Epithelial cell of esophagus (primary cell): ENCODE measurements at places on chromosomes 12 and 14.

- no peak for DNase-seq
Measured at GRCh38 chr12:54221402-54221984, 32.7 kb upstream of the SMUG1 start.

GRCh38 chr12:99130808-99131553 lies 485.9 kb downstream of the APAF1 start:
- DNase-seq: peak; percentile 16

- no peak for DNase-seq
Measured at GRCh38 chr14:72332046-72332445, 399.8 kb downstream of the RGS6 start.

- DNase-seq: no peak
Measured at GRCh38 chr14:101552786-101553231, 8.5 kb upstream of the DIO3 start.

DNA sequence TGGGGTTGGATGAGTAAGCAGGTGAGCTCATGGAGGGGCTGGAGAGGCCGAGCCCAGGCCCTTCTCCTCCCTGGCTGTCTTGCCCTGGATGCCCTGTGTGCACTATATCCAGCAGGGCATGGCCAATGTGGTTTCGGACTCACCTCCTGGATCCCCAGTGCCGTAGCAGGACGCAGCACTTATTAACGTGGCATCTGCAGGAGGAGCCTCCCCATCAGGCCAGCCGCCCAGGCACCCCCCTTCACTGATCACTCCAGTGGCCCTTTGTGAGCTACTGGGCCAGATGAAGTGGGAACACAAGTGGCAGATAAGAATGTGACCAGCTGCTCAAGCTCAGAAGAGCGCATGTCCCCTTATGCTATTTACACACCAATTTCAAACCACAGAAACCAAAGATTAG lies 43.1 kb upstream of the DICER1 start:
- DNase-seq: no peak

DNA sequence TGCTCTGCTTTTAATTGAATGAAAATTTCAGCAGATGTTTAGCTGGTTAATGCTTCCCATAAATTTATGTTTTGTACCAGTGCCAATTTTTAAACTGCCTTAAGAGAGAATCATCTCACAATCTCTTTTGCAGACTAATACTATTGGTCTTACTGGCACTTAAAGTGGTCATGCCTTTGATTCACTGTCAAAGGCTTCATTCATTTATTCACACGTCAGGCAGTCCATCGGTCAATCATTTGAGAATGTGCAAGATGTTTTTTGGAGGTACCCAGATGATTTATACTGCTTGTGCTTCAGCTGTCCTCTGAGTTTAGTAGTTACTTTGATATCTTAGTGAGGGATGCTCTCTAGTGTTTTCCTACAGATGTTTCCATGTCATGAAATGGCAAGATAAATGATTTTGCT lies 83.4 kb downstream of the NAV3 start:
- no peak for DNase-seq

- no peak for DNase-seq
Measured at GRCh38 chr12:114670291-114670980, 13.5 kb downstream of the TBX3 start.

- DNase-seq: no peak
Measured at GRCh38 chr12:72313806-72314205, 41.6 kb downstream of the TRHDE start.

GRCh38 chr14:32414808-32415255 lies 85.7 kb downstream of the AKAP6 start:
- DNase-seq: peak; percentile 64

DNA sequence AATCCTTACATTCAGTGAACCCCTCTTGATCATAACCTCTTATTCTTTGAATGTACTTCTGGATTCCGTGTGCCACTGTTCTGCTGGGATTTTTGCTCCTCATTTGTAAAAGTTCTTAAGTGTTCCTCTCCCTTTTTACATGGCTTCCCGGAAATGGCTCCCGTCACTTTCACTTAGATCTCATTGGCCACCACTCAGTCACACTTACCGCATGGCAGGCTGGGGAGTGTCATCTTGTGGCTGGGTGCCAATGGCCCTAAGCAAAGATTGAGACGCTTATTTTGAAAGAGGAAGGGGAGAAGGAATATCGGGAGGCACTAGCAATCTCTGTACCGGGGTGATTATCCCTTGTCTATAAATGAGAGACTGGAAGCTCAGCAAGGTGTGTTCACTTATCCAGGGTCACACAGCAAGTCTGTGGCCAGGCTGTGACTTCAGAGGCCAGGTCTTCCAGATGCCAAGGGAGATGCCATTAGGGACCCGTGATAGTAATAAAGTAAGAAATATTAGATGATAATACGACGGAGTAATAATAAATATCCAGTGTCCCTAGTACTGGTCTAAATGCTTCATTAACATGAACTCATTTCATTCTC lies 68.8 kb downstream of the RNFT2 start:
- DNase-seq: no peak

GRCh38 chr12:62744551-62744950 lies 190.4 kb downstream of the PPM1H start:
- DNase-seq: no peak

DNA sequence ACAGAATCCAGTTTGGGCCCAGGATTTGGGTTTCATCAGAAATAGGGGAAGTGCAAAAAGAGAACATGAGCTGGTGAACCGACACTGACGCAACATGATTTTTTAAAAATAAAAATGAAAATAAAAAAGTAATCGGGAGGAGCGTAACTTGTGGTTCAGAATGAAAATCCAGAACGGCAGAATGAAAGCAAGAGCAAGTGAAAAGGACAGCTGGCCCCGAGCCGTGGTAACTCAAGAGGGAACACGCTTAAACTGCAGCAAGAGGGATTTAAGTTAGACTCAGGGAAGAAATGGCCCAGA lies 1.6 kb downstream of the SLC6A12 start:
- no peak for DNase-seq

- peak; percentile 91 for DNase-seq
Measured at GRCh38 chr12:116955382-116956021, 44.8 kb downstream of the FBXW8 start.

DNA sequence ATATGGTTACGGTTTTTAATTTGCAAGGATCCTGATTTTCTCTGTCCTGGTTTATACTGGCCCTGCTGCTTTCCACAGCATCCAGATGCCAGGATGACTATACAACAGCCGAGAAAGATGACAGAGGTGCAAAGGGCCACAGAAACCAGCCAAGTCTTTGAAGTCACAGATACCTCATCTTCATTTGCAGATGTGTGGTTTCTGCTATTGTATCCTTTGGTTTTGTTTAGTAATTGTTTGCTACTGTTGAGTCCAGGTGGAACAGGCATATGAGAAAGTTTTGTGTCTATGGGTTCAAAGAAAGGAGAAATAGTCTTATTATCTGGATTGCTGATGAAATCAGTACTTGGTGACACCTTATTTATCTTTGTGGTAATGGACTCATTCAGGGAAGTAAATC lies 17.3 kb upstream of the KLHL42 start:
- no peak for DNase-seq

- no peak for DNase-seq
Measured at GRCh38 chr12:32809846-32810245, 54.1 kb upstream of the YARS2 start.

GRCh38 chr12:69211160-69211559 lies 28.2 kb upstream of the CPSF6 start:
- DNase-seq: no peak

GRCh38 chr12:60052483-60052882 lies 456.7 kb downstream of the SLC16A7 start:
- peak; percentile 29 for DNase-seq

- no peak for DNase-seq
Measured at GRCh38 chr12:103964805-103965204, 867 bp upstream of the TDG start.

DNA sequence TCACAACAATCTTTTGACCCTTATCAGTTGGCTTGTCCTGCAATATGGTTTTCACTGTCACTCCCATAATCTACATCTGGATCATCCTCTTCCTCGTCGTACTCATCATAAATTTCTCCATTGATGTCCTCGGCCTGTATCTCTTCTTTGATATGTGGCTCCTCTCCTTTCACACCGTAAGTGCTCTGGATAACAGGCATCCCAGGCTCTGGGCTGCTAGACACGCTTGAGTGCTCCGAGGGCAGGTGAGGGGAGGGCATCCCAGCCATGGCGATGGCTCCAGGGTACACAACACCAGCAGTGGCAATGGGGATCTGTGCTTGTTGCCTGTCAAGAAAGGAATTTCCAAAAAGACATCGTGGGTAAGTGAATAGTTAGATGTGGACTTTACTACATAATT lies 415.3 kb downstream of the SOX5 start:
- no peak for DNase-seq

- DNase-seq: no peak
Measured at GRCh38 chr12:51785906-51786305, 62.6 kb downstream of the FIGNL2 start.

DNA sequence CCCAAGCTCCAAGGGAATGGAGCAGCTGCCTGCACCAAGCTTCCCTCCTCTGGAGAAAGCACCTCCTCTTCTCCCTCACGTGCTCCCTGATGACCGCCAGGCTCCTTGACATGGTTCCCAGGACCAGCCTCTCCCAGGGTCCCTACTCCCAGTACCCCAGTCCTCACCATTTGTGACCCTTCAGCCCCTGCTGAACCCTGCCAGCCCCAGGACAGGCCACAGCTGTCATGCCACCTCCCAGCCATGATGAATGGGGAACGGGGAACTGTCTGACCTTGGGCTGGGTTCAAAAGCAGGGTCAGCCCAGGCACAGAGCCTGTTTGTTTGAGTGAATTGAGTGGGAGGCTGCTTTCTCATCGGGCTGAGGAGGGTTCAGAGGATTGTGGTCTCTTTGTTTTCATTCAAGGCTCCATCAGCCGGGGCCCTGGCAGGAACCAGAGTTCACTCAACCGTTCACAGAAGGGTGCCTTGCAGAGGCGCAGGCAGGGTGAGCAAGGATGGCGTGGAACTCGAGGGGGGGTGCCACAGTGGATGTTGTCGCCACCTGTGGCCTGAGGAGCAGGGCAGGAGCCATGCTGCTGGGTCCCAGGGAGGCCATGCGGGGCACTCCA lies 344.5 kb upstream of the SFSWAP start:
- no peak for DNase-seq

DNA sequence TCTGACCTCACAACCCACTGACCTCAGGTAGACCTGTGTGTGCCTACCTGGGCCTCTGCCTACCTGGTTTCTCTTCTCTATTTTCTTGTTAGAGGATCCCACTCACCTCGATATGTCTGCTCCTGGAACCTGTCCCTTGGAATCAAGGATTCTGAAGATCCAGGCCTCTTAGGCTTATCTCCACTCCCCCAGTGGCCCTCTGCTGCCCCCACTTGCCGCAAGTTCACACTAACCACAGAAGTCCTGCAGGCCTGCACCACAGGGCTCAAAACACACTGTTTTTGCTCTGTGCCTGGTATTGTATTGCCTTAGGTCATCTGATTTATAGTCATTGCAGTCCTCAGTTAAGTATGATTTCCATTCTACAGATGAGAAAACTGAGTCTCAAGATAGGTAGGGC lies 15.3 kb upstream of the NRXN3 start:
- DNase-seq: no peak

GRCh38 chr12:127767656-127768055 lies 499.3 kb upstream of the TMEM132C start:
- DNase-seq: no peak

GRCh38 chr12:26833743-26834490 lies 923 bp upstream of the ITPR2 start:
- DNase-seq: no peak

DNA sequence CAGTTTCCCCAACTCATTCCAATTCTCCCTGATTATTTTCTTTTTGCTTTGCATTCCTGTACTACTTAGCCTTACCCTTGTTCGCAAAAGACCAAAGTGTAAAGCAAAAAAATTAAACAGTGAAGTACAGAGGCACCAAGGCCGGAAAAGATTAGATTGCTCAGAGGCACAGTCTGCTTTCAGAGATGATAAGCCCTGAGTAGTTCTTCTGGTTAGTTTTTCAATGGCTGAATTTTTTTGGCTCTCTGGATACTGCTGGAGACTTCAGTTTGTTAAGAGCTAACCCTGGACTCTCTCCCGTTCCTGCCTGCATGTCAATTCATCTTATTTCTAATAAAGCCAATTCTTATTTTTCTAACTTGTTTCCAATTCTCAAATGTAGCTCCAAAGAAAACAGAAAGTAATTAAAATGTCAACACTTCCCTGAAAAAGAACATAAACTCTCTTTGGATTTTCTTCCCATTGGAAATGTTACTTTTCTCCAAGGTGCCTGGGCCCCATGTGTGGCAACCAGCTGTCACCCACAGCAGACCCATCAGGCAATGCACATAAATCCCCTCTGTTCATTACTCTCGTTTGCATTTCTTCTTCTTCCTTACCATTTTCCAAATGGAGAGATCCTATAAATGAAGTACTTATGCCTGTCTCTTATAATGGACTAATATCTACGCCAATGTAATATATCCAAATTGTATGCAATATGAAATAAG lies 142.8 kb downstream of the BTG1 start:
- no peak for DNase-seq

- peak; percentile 44 for DNase-seq
Measured at GRCh38 chr12:24931666-24932405, 17.1 kb downstream of the BCAT1 start.

GRCh38 chr12:132391326-132392041 lies 62.1 kb upstream of the GALNT9 start:
- DNase-seq: no peak

DNA sequence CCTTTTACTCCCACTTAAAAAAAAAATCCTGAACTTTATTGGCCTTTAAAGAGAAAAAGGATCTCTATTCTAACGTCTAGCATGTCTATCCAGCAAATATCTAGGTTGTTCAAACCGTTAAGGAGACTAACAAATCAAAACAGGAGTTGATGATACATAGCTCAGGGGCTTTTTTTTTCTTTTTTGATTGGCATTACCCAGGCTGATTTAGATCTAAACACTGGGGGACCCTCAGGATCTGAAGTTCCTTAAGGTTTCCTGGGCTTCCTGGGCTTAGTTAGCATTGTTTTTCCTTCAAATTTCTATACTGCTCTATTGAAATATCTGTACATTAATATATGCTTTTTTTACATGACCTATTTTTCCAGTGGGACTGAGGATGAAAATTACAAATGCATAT lies 42.3 kb downstream of the EFCAB11 start:
- no peak for DNase-seq

DNA sequence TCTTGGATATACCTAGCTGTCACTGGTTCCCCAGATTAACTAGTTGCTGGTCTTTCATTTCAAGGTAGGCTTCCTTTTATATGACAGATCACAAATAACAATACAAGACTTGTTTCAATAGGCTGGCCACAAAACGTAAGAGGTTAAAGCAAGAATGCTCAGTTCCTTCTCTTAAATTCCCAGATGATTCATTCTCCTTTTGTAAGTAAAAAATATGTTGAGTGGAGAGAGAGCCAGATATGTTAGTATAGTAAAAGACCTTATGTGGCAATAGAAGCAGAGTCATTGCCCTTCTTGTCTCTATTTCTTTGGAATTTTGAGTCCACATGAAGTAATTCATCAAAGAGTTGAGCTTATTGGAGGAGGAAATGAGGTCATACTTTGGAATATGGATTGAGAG lies 939.0 kb upstream of the ATXN7L3B start:
- peak; percentile 14 for DNase-seq

GRCh38 chr12:65532162-65532561 lies 253.7 kb downstream of the MSRB3 start:
- no peak for DNase-seq
